Stimulated activated CD4-positive, alpha-beta T cell treated with anti-CD3 and anti-CD28 coated beads, Interleukin-15, amount 100 ng/mL, for 1 hour (primary cell): ENCODE measurements at places on chromosomes 11 and 22.

- no peak for DNase-seq
Measured at GRCh38 chr22:44172370-44173108, 8.2 kb upstream of the PARVG start.

- no peak for DNase-seq
Measured at GRCh38 chr11:61855939-61856680, 28.0 kb downstream of the FADS2 start.

DNA sequence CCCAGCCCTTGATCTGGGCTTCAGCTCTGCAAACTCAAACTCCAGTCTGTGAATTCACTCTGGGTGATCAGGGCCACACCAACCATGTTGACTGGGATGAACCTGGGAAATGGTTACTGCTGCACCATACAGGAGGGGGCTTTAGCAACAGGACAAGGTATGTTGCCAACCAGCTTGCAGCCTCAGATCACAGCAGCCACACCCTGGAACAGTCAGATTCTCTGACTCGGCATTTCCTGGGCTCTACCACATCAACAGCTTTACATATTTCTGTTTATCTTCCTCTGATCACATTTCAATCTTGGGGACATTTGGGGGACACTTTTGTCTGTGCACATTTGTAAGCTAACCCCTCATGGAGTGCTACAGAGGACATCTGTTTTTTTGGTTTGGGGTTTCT lies 267.0 kb upstream of the NCAM1 start:
- no peak for DNase-seq

DNA sequence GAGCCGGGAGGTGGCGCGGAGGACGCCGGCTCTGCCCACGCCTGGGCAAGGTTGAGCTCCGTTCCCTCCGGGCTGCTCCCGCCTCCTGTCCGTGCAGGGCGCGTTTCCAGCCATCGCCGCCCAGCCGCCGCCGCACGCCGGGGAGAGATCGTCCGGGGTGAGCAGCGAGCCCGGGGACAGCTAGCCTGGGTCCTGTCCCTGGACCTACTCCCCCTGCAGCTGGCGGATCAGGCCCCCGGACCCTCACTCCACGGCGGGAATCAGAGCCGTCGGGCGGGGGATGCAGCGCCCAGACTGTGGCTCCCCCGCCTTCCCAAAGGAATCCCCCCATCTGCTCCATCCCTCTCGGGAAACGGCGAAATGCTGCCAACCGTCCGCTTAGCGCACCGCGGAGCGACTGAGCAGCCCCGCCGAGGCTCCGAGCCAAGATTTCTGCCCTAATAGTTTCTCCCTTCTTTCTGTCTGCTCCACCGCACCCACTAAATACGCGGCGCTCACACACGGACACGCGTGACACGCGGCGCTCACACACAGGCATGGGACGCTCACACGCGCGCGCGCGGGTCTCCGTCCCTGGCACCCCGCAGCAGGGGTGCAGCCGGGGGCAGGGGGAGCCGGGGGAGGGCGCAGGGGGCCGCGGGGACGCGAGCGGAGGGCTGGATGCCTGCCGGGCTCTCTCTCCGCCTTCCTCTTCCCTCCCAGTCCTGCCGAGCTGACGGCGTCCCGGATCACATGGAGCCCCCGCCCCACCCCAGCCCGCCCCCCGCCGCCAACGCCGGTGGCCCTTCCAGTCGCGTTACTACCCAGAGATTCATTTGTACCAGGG lies at the start of gene KCNJ5:
KCNJ5 (plus strand) TSS at position 814 of the 826 bp plus-strand sequence. CDS start 19,918 bp downstream, outside the sequence.
- DNase-seq = no peak

- DNase-seq = no peak
Measured at GRCh38 chr11:45133878-45134277, 12.6 kb upstream of the PRDM11 start.

DNA sequence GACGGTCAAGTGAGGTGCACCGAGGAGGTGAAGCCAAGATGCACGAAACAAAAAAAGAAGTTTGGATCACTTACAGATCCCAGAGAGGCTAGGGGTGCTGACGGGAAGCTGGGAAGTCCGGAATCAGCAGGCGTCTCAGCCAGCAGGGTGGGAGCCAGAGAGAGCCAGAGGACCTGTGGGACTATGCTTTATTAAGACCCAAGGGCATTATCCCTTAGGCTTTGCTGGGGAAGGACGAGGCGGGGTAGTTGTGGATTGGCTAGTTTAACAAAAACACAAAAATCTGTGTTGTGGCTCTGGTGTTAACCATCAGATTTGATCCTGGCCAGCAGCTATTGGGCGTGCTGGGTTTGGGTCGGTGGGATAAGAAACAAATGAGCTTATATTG lies 427.1 kb downstream of the DYNC2H1 start:
- no peak for DNase-seq

DNA sequence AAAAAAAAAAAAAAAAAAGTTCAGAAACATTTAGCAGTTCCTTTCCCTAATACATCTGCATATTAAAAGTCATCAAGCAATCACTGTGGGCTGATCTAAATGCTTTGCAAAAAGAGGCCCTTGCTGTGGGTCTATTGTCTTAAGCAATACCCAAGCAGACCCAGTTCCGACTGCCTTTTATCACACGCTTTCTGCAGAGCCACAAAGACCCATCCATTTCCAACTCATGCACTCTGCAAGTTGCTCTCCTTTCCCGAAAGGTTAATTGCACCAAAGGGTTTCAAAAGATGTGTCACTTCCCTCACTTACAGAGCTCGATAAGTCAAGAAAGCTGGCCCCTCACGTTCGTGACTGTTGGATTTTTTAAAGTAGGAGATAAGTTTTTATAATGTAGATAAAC lies 138.9 kb downstream of the MPPED1 start:
- DNase-seq = no peak

GRCh38 chr11:56152333-56152732 lies 7.8 kb downstream of the OR8K5 start:
- DNase-seq = no peak

DNA sequence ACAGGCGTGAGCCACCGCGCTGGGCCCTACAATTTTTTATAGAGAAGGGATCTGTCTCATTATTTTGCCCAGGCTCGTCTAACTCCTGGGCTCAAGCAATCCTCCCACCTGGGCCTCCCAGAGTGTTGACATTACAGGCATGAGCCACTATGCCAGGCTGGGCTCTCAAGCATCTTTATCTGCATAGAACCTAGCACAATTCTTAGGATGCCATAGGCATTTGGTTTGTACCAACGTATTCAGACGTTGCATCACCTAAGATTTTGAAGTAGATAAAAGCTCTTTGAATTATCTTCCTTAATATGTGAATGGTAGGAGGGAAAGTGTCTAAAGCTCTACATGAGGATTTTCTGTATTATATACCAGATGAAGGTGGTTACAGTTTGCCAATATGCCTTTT lies 30.5 kb downstream of the RTN3 start:
- no peak for DNase-seq

GRCh38 chr11:125068368-125068767 lies 5.3 kb downstream of the SLC37A2 start:
- no peak for DNase-seq

DNA sequence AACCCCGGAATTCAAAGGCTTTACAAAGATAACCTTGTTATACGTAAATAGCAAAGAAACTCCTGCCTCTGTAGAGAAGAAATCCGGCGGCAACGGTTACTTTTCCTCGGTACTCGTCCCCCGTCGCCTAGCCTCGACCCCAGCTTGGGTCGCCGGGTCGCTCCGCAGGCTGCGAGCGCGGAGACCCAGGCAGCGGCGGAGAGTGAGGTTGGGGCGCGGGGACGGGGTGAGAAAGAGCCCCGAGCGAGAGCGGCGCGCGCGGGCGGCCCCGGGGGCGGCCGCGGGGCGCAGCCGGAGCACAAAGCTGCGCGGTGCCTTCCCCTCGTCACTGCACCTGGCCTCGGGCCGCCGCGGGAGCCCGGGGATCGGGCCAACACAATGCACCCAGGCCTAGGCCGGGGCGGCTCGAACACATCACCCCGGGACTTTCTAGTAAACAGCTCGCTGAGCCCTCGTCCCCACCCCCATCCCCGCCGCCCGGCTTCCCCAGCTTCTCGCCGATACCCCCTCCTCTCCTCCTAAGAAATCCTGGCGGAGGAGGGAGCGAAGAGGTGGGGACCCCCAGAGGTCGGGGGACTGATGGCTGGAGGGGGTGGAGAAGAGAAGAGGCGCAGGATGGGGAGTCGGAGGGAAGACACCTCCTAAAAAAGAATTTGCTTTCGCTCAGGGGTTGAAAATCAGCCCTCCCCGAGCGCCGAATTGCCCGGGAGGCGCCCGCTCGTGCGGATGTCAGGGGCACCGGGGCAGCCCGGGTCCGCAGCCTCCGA lies 845 bp downstream of the MPPED2 start:
- DNase-seq = no peak

DNA sequence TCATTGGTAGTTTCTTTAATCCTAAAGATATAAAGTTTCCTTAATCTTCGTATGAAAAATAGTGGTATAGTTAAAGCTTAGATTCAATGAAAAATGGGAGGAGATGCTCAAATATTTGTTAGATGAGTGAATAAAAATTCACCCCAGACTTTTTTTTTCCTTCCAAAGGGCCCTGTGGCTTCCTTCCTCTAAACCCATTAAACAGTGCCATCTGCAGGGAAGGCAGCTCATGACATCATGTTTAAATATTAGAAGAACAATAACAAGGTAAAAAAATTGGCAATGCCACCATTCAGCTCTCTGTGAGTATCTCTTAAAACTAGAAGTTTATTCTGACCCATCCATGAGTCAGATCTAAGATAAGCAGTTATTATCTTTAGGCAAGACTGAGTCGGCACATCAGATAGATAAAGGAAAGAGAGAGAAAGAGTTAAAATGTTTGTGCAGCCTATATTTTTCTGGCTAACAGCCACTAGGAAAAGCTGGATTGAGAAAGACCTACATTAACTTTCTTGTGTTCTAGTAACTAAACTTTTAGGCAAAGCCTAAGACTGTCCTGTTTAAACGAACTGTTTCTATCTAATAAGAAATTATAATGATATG lies 19.1 kb upstream of the OOSP1 start:
- no peak for DNase-seq

DNA sequence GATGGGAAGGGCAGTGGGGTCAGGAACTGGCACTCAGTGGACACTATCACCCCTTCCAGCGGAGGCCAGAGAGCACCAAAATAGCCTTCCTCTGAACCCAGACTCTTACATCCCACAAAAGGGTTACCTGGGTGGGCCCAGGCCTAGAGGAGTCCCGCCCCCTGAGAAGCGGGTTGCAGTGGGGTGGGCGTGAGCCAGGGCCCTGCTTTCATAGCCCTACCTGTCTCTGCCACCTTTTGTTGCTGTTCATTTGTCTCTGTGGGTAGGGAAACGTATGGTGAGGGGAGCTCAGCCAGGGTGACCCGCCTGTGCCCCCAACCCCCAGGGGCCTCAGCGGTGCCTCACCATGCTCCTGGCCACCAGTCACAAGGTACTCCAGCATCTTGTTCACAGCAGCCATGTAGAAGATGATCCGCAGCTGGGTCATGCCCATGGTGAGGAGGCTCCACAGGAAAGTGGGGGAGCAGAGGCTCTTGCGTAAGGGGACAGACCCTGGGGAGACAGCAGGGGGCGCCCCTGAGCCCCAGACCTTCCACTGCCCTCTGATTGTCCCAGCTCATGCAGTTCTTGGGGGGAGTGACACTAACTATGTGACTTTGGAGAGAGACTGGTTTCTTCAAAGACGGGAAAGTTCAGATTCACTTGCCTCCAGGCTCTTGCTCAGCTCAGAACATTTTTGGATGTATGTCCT lies 24.0 kb downstream of the SLC43A1 start:
- peak; percentile 41 for DNase-seq

DNA sequence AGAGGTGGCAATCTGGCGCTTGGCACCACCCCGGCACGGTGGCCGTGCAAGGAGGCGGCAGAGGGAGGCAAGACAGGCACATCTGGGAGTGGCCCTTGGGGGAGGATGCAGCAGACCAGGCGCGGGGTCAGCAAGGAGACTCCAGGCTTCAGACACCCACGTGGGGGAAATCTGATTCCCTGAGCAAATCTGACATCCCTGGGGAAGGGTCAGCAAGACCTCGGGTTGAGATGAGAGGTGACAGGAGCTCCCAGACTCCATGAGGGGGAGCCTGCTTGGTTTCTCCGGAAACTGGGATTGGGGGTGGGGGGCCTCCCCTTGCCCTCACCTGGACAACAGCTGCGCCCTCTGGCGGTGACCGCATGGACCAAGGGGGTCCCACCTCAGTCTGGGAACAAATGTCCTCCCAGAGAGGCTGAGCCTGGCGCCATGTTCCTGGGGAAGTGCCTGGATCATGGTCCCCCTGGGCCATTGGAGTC lies 4.0 kb upstream of the RCOR2 start:
- no peak for DNase-seq

GRCh38 chr22:26401726-26402125 lies 27.3 kb upstream of the ASPHD2 start:
- DNase-seq = no peak

- no peak for DNase-seq
Measured at GRCh38 chr11:106091480-106092123, 14.1 kb downstream of the AASDHPPT start.

GRCh38 chr11:125947419-125948277 lies 1.8 kb downstream of the VSIG10L2 start:
- DNase-seq = no peak

DNA sequence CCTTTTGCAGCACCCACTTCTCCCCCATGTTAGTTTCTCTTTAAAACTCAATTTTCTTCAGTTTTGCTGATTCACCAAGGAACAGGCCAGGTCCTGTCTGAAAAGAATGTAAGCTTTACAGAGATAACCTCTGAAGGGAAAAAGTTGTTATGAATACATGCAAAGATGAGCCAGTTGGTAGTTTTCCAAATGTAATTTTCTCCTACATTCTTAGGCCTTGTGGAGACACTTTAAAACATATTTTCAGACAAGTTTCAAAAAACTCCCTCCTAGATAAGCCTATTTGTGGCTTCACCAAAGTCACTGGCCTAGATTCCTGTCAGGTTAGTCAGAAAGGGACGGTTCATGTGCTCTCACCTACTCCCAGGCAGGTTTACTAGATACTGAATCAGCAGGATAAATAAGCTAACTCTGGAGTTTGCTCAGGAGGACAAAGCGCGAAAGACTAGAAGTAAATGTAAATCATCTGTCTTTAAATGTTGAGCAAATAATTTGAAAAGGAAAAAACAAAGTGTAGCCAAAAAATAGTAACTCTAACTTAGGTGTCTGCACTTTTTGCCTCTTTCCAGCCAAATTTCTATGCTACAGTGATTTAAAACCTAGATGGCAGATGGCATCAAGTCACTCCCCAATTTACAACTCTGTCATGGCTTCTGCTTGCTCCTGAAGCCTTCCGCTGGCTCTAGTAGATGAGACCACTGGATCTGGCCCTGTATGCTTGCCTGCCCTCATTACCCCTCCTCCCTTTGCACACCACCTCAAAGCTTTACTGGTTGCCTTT lies 4.9 kb upstream of the ATP6V1E1 start:
- no peak for DNase-seq

DNA sequence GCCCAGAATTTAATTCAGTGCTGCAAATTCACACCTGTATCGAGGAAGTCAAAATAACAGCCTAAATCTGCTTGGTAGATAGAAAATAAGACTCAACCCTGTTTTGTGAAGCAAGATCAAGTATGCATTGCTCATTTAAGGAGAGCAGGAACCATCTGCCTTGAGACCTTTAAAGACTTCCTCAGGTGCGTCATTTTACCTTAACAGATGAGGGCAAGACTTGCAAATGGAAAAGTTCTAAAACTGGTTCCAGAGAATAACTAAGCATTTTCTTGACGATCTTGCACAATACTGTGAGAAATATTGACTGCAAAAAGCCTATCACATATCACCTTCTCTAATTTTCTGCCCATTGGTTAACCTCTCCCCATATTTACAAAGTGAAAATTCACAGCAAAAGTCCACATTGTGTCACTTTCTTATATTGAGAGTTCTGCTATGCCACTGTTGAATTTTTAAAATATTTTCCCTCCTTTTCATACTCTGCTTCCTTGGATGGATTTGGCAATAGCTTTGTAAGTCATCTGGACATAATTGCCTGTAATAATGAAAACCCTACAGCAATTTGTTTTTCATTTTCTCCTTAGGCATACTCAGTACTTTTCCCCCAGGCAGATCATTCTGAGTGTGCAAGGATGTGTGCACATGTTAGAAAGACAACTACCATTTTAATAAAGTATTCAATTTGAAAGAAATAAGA lies 234.2 kb downstream of the AASDHPPT start:
- no peak for DNase-seq
